GM13977 (cell line): ENCODE measurements at places on chromosomes 6 and 20.
A peak's percentile ranks its signal among the peaks of the same experiment; 100 is the strongest.

DNA sequence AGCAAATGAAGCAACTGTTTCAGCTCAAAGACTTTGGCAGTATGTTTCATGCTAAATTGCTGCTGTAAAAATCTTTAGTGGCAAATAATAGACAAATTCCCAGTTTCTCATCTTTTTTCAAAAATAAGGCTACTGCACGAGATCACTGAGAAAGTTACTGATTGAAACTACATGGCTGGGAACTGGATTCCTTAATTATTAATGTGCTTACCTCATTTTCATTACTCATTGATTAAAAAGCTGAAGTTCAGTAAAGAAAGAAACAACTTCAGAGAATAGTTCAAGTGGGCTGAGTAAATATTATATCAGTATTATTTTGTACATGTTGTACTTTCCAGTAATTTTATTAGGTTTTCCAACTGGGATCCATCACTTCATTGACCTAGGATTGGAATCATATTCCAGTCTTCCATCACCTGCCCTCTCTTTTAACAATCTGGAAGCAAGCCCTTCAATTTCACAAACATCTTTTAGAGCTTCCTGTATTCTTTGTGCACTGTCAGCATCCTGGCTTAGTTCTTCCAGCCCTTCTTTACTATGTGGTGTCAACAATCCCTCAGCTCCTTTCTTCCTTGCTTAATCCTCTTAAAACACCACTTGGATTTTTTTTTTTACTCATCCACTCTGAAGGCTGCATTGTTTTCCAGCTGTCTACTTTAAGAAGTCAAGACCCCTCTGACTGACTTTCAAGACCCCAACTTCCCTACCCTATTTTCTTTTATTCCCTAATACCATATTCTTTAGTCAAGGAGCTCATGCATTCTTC, 4.3 kb downstream of the MEI4 start:
- no peak for DNase-seq

- DNase-seq, result no peak
Observed at GRCh38 chr6:150176152-150176551, 33.3 kb downstream of the PPP1R14C start.

- no peak for DNase-seq
Observed at GRCh38 chr6:34317882-34318498, 69.2 kb upstream of the SMIM29 start.

GRCh38 chr6:141097471-141097870, 1035.3 kb upstream of the GJE1 start:
- no peak for DNase-seq

DNA sequence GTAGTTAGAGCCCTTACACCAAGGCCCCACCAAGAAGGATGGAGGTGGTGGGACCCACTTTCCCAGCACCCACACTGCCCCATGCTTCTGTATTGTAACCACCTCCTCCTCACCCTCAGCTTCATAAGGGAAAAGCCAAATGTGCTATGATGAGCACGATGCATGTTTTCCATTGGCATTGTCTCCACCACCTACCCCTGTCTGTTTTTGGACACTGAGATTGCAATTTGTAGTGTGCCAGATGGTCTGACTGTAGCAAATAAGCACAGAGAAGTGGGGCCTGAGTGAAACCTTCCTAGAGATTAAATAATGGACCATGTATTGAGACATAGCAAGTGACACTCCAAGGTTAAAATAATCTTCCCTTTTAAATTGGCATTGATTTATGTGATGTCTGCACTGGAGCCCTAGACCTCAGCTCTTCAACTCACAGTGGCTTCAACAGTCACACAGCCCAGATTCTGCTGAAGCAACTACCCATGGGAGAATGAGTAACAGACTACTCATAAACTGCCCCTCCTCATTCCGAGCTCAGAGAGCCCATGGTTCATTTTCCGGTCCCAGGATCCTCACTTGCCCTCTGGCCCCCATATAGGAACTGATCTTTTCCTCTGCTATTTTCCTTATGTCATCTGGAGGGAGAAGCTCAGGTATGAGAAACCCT, 177.9 kb downstream of the COL9A1 start:
- no peak for DNase-seq

DNA sequence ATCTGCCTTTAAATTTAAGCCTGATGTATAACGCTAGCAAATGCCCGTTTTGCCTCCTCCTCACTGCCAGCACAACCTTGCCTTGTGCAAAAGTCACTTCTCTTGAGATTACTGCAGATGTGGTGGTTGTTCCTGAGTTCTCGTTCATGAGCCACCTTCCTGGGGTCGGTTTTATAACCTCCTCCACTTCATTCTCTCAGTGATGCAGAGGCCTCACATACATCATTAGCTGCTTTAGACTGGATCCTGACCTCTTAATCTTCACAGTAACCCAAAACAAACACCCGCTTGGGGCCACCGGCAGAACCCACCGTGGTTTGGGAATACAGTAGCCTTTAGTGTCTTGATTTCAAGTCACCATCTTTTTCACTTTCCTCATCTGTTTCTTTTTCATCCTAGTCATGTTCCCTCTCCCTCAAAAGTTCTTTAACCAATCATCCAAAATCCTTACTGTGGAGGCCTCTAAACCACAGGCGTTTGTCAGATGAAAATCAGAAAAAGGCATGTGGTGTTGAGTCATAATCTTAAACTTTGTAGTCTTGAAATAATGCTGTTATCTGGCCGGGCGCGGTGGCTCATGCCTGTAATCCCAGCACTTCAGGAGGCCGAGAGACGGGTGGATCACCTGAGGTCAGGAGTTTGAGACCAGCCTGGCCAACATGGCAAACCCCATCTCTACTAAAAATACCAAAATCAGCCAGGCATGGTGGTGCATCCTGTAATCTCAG, 430.3 kb upstream of the SOX4 start:
- DNase-seq, result no peak

DNA sequence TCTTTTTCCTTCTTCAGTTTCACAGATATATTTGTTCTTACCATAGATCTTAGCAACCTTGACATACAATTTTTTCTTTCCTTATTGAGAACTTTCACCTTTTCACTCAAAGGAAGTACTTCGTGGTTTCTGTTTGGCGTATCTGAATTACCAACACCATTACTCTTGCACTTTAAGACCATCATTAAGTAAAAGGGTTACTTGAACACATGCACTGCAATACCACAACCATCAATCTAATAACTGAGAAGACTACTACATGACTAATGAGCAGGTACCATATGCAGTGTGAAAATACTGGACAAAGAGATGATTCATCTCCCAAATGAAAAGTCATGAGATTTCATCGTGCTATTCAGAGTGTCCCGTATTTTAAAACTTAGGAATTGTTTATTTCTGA, 21.7 kb upstream of the SENP6 start:
- peak; percentile 32 for DNase-seq

GRCh38 chr6:74631564-74631963, 574.3 kb downstream of the COL12A1 start:
- DNase-seq, result no peak

DNA sequence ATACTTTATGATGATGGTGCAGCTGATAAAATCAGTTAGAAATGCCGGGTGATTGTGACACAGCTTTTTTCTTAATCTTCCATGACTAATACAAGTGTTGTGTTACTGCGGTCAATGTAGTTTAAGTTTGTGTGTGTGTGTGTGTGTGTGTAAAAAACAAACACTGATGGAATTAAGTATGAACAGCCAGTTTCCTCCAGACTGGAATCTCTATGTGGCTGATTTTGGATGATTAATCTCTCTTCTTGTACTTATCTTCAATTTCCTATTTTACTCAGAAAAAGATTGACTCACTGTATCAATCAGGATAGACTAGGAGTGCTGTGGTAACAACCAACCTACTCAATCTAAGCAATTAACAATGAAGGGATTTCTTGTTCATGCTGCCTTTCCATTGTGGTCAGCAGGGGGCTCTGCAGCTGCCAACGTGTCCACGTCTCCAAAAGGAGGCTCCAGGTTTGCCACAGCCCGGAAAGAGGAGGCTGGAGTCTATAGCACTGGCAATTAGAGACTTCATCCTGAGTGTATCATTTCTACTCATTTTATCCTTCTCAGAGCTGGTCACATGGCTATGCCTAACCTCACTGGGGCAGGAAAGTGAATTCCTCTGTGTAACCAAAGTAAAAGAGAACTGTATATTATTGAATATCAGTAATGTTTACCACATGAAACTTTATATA, 107.7 kb downstream of the CD109 start:
- DNase-seq, result no peak

DNA sequence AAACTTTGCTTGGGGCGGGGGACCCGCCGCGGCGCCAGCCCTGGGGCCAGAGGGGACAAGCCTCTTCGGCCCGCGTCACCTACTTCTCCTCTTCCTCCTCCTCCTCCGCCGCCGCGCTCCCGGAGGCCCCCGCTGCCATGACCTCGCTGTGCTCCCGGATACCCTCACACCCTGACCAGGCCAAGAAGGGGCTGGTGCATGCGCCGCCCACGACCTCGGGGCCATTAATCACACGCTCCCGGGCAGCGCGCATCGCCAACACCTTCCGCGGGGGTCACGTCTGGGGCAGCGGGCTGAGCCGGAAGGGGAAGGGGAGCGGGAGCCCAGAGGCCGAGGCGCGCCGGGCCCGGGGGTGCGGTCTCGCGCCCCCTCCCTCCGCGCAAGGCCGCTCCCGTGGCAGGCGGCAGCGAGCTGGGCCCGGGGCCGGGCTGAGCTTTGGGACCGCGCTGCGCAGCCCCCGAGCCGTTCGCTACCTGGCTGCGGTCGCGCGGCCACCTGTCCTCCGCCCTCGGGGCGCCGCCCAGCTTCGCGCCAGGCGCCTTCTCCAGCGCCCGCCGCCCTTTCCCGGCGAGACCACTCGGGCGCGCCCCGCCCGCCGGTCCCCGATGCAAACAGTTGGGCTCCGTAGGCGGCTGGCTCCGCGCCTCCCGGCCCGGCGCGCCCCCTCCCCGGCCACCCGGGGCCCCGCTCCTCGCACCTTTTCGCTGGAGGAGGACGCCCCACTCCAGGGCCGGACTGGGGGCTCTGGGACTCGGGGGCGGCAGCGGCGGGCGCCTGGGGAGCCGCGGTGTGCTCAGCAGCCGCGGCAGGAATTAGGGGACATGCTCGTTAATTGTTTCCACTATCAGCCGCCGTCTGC, 575 bp upstream of the CNR1 start:
- peak; percentile 76 for DNase-seq

DNA sequence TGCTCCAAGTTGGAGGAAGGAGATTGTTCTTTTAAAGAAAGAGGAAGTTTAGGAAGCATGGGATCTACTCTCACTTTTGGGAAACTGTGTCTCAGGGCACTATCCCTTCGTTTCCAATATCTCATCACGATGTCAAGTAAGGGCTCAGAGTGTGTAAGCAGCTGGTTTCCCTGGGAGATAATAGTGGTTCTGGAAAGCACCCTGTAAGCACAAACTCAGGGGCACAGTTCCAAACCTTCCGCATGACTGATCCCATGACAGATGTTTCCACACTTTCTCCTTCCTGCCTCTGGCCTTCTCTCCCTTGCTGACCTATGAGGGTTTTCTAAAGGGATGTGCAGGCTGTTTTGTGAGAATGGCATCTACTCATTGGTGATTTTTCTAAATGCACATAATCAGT, 33.9 kb downstream of the ADTRP start:
- no peak for DNase-seq

DNA sequence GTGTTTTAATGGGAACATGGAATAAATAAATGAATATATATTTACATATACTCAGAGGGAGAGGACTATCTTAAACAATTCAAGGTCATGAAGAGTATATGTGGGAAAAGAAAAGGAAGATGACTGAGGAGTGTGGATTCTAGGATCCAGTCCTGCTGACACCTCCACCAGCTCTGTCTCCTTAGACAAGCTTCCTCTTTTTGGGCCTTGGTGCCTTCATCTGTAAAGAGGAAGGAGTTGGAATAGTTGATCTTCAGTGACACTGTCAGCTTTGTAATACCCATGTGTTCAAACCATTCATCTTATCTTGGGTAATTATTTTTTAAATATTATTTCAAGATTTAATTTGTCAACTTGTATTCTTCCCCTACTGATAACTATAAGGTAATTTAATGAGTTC, 338.0 kb downstream of the ADGRB3 start:
- no peak for DNase-seq

DNA sequence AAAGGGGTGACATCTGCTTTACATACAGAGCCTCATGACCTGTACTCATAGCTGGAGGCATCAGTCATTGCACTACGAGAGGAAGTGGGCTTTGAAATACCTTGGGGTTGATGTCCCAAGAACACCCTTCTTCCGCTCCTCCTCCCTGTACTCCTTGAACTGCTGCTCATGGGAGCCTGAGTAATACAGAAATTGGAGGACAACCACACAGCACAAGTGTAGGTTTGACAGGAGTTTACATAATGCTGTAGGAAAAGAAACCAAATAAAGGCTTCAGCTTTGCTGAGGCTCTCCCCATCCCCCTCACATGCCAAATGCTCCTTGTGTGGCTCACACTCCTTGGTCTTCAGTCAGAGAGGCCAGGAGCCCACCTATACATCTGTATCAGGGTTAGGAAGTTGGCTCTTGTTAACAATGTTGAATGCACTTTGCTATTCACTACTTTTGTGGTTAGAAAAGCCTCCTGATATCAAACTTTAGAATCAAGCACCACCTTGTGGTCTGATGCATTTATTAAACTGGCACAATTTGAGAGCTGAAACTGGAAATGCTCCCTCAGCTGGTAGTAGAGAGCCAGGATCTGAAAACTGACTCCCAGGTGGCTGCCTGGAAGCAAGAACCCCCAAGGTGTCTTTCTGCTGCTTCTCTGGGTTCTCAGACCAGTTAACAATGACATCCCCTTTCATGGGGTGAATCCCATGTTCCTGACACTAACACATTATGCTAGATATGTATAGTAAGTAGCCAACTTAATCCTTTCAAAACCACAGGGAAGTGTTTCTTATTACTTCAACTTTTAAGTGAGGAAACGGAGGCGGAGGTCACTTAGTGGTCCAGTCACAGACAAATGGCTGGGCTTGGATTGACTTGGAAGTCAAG, 56.2 kb upstream of the EDN1 start:
- peak; percentile 27 for DNase-seq

DNA sequence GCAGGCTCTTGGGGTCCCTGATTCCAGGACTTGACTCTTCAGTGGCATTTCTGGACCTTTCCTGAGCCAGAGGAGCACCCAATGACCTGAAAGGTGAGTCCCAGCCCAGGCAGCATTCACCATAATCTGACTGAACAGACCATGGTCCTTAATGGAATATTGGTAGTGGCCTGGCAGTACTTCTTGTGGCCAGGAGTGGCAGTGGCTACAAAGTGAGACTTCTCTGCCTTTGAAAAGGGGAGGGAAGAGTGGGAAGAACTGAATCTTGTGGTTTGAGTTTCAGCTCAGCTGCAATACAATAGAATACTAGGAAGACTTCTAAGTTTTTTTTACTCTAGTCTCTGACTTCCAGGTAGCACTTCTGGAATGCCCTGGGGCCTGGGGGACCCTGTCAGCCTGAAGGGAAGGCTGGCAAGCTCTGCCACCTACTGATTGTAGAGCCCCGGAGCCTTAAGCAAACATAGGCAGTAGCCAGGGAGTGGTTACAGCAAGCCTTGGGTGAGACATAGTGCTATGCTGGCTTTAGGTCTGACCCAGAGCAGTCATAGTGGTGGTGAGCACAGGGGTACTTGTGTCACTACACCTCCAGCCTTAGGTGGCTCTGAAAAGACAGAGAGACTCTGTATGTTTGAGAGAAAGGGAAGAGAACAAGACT, 674.2 kb upstream of the MANEA start:
- no peak for DNase-seq

DNA sequence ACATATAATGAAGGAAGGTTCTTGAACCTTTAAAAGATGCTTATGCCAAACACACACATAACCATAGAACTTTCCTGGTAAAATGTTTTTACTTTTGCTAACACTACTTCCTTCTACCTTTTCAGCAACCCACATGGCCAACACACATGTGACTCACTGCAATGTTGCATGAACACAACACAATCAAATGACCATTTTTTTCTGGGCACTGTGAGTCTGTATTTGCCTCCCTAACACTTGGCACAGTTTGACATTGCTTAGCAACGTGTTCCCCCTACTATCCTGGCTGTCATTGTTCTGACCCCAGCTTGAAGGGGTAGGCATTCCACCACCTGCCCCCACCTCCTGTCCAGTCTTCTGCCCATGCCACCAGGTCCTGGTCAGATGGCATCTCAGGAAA, 204.8 kb upstream of the PRND start:
- DNase-seq, result no peak
